ENCODE measurements at places on chromosomes 2 and 18.

- DNase-seq, result no peak
Observed at GRCh38 chr2:241030883-241031282, 32.5 kb downstream of the SNED1 start.

DNA sequence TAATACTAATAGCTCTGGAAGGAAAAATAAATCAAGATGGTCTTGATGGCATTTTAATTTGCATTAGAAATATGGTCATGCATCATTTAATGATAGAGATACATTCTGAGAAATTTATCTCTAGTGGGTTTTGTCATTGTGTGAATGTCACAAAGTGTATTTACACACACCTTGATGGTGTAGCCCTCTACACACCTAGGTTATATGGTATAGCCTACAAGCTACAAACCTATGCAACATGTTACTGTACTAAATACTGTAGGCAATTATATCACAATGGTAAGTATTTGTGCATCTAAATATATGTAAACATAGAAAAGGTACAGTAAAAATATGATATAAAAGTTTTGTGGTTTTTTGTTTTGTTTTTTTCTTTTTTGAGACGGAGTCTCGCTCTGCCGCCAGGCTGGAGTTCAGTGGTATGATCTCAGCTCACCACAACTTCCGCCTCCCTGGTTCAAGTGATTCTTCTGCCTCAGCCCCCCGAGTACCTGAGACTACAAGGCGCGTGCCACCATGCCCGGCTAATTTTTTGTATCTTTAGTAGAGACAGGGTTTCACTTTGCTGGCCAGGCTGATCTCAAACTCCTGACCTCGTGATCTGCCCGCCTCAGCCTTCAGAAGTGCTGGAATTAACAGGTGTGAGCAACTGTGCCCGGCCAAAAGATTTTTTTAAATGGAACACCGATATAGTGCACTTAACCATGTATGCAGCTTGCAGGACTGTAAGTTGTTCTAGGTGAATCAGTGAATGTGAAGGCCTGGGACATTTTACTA, 83.7 kb upstream of the UBXN4 start:
- DNase-seq, result no peak

DNA sequence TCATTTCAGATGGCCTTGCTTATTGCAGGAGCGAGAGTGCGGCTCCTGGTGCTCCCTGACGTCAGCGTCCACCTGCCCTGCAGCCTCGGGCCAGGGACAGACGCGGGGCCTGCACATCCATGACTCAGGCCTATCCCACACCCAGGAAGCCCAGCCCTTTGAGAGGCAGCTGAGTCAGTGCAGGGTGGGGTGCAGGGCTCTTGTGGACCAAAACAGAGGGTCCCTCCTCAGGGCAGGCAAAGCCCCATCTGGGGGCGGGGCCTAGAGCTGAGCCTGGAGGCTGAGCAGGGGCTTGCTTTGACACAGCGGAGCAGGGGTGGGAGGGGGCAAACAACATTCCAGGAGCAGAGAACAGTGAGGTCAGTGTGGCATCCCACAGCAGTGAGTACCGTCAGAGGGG, 7.7 kb upstream of the ARHGEF4 start:
- DNase-seq, result no peak

DNA sequence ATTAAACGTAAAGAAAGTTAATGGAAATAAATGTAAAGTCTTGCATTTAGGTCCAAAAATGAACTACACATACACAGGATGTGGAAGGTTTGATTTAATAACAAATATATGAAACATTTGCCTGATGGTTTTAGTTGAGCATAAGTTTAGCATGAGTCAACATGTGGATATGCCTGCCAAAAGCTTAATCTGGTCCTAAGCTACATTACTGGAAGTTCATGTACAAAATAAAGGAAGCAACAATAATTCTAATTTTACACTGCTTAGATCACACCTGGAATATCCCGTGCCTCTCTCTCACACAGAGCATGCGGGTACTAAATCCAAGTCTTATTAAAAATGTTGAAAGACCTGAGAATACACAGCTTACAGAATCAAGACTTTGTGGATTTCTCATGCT, 276.5 kb upstream of the NRP2 start:
- DNase-seq, result peak; percentile 80

DNA sequence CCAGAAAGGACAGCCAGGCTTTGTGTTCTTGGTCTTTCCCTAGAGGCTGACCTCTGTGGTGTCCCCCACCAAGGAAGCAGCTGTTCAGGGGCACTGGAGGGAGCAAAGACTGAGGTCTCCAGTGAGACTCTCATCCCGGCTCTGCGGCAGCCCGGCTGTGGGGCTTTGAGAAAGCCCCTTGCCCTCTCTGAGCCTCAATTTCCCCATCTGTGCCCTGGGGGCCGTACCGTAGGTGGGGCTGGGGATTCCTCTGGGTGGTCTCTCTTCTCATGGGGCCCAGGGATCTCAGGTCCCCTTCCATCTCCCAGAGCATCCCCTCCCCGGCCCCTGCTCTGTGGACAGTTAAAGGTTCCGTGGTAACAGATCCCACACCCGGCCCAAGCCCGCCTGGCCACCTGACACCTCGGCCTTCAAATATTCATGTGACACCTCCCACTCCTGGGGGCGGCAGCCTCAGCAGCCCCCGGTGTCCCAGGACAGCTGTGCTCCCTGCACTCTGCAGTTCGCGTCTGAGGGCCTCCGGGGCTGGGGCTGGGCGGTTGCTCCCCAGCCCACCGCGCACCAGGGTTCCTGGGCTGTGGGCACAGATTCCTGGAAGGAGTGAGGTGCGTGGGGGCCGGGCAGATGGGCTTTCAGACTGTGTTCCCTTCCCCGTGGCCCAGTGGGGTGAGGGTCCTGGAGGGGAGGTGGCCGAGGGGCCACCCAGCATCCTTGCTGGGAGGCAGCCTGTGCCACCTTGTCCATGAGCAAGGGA, 15.1 kb upstream of the KLHL30 start:
- DNase-seq, result no peak

GRCh38 chr2:160859096-160859495, 301.1 kb upstream of the TANK start:
- DNase-seq, result peak; percentile 13

- no peak for DNase-seq
Observed at GRCh38 chr2:128610496-128610895, 291.8 kb upstream of the HS6ST1 start.

GRCh38 chr2:26139269-26140183, 33.4 kb upstream of the GAREM2 start:
- no peak for DNase-seq

GRCh38 chr2:241412144-241412543, 56.1 kb downstream of the FARP2 start:
- peak; percentile 91 for DNase-seq

DNA sequence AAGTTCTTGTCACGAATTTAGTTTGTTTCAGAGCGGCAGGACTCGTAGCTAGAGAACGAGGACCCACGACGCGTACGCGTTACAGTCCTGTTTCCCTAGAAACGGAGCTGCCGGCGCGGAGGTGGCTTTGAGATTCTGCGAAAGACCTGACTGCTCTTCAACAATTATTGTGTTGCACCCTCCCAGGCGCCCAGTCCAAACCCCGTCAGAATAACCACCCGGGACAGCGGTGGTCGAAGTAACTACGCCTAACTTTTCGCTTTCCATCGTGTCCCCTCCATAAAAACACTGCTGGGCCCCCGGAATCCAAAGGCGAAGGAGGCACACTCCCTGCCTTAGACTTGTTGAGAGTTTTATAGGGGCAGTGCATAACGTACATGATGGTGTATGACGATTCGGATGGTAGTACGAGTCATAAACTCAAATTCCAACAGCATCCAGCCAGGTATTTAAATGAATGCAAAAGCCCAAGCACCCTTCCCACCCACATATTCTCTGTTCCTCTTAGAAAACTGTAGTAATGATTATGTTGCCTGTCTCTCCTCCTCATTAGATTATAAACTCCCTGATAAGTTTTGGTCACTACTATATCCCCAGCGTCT, 651 bp upstream of the STAM2 start:
- peak; percentile 24 for DNase-seq

All from LHCN-M2 (cell line).